Testis (tissue), 5 donors: ENCODE measurements at places on chromosomes 12 and 14.
A peak's percentile ranks its signal among the peaks of the same experiment; 100 is the strongest.

DNA sequence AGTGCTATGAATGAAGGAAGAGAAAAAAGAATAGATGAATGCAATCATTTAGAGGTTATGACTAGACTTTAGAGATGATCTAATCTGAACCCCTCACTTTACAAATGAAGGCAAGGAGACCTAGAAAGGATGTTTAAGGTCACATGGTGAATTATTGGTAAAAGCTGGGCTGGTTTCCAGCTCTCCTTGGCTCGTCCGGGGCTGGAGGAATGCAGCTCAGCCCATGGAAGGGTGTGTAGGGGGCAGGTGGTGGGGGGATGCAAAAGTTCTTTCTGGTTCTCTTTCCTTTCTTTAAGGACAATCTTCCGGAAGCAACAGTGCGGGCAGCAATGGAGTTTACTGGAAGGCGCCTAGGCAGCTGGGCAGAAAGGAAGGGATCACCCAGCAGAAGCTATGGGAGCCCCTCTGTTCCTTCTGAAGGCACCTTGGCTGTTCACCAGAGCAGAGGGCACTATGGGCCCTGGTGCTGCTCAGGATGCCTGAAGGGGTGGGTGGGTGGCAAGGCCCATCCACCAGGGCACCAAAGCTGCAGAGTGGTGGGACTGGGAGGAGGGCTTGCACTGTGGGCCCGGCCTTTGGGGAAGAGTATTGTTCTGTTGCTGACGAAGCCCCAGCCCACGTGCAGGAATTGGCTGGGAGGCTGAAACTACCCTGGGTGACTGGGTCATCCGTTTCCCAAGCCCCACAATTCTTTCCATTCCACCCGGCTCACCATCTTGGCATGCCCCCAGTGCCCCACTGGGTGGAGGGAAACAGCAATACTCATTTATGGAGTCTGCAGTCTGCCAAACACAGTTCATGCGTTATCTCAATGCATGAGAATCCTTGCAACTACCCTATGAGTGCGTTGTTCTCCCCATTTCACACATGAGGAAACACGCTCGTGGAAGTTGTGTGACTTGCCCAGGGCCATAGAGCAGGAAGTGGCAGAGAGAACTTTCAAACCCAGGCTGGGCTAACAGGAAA is 78.2 kb downstream of the IRF2BPL start:
- DNase-seq: no peak

GRCh38 chr14:70173569-70173968 is 15.2 kb downstream of the SLC8A3 start:
- no peak for DNase-seq

DNA sequence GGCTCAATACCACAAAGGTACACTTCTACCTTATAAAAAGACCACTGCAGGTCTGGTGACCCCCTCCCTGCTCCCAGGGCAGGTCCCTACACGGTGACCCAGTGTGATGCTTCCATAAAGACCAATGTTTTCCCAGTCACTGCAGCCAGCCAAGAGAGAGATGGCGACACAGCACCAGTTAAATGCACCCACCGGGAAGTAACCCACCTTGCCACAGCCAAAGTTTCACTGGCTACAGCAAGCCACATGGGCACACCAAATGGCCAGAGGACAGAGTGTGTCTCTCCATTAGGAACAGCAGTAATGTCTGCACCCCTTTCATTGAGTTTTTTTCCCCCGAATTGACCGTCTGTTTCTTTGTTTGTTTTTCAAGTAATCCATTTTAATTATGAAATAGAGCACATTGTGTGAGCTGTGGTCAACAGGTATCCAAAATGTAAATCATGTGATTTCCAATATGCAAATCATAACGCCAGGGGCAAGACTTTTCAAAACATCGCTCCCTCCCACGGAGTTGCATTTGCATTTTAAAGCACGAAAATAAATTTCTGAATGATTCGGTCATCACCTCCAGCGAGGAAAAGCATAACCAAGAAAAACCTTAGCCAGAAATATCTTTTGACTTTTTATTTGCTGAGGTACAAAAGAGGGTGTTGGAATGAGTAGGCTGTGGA is 48.9 kb upstream of the EML1 start:
- no peak for DNase-seq

DNA sequence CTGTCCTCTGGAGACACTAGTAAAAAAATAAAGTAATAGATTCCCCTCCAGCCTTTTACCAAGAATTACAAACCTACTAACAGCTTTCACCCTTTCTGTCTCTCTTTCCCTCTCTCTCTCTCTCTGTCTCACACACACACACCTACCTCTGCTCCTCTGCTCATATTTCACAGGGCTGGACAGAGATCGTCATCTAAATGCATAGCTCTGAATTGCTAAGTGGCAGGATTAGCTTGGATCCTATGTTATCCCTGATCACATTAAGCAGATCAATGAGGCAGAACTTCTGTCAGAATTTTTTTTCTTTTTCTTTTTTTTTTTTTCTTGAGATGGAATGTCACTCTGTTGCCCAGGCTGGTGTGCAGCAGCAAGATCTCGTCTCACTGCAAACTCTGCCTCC is 22.9 kb downstream of the VCPKMT start:
- DNase-seq: no peak

- no peak for DNase-seq
Observed at GRCh38 chr14:96235426-96235825, 20.6 kb upstream of the BDKRB1 start.

DNA sequence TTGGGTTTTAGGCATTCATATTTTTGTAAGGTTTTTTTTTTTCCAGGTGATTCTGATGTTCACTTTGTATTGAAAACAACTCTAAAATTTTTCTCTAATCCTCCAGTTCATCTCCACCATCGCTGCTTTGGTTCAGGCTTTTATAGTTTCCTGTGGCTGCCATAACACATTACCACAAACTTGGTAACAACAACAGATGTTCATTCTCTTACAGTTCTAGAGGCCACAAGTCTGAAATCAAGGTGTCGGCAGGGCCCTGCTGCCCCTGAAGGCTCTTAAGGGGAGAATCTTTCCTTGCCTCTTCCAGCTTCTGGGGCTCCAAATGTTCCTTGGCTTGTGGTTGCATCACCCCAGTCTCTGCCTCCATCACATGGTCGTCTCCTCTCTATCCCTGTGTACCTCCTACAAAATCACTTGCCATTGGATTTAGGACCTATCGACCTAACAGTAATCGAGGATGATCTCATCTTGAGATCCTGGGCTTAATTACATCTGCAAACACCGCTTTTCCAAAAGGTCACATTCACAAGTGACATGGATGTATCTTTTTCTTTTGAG is 55.2 kb downstream of the PELI2 start:
- DNase-seq: no peak

DNA sequence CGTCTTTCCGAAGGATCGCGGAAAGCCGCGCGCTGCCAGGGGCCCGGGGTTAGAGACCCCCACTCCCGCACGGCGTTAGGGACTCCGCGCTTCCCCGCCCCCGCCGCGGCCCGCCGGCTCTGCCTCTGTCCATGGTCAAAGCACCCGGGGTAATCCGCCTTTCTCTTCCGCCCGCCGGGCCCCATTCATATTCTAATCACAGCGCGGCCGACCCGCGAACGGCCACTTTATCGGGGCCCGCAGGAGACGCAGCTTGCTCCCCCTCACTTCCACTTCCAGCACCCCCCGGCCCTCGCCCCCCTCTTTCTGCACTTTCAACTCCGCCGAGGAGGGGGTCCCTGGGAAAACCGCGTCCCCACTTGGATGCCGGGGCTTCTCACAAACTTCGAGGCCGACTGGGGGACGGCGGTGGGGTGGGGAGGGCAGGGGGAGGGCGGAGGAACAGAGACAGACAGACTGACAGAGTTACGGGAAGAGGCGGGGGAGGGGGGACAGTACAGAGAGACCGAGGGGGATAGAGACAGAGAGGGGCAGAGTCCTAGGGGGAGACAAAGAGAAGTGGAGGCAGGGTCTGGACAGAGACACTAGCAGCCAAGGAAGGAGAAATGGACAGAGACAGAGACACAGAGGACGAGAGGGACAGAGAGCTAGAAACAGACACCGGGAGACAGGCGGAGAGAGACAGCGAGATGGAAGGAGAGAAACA is 1.1 kb upstream of the RFX4 start:
- peak; percentile 24 for DNase-seq

GRCh38 chr14:104388541-104389325 is 190.8 kb upstream of the C14orf180 start:
- peak; percentile 5 for DNase-seq

DNA sequence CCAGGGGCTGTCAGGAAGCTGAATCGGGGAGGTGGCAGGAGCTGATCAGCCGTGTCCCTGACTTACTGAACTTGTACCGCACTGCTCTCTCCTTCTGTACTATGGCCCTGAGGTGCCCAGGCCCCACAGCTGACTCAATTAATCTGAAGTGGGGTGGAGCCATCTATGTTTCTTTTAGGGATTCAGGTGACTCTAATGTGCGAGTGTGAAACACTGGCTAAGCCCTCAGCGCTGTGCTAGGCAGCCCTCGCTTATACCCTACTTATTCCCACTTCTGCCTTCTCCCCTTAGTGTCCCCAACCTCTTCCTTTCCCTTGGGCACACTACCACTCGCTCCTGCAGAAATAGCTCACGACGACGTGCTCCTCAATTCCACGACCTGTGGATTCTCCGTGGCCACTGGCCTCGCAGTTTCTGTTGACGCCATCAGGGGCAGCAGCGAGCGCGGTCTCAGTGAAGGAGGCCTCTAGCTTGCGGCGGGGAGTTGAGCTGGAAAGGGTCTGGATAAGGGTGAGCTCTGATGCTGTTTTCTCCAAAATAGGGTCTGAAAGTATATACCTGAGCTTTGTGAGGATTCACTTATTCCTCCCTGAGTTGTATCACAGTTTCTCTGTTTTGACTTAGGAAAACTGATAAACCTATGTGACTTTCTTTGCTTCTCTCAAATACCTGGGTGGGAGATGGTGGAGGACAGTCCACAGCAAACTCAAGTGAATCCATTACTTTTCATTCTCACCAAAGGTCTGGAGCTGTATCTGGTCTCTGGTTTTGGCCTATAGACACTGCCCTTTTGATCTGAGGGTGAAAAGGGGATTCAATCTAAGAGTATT is 167.6 kb downstream of the SLC41A2 start:
- peak; percentile 67 for DNase-seq

DNA sequence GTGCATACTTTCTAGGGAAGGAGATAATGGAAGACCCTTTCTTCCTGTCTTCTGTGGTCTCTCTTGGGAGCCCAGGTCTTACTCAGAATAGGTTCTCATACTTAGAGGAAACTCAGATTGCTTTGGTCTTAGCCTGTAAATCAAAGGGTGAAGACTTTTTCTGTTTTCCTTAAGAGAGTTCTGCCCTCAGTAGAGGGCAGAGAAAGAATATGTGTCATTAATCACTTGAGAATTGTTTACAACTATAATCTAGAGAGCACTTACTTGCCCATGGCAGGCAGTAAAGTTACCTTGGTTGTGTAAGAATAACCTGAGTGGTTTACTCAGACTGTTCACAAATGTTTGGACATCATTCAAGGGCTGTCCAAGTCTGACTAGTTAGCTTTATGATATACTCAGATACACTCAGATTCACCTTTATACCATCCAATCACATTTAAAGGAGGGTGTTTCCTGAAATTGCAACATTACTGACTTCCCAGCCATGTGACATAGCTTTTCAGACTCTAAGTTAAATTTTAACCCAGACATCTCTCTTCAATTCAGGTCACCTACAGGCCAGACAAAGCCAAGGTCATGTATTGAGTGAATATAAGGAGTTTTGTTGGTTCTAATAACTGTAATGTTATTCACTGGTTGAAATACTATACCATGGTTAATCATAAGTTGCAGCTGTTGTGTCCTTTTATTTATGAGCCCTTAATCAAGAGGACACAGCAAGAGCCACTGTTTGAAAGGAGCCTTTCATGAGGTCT is 372.2 kb downstream of the RAD51B start:
- no peak for DNase-seq

GRCh38 chr12:116884871-116885270 is 3.6 kb upstream of the HRK start:
- no peak for DNase-seq

DNA sequence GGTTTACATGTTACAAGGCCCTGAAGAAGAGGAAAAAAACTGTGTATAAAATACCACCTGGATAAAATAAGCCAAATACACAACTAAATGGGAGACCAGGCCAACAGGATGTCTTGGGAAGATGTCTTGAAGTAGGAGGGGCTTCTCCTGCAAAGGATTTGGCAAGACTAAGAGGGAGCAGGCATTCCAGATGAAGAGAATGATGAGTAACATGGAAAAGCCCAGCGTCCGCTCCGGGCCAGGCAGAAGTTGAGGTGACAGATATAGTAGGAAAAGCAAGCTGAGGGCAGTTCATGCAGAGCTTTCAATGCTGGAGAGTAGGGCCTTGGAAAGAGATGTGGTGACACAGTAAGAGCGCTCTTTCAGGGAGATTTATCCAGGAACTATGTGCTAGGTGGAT is 16.1 kb upstream of the EIF4B start:
- no peak for DNase-seq

DNA sequence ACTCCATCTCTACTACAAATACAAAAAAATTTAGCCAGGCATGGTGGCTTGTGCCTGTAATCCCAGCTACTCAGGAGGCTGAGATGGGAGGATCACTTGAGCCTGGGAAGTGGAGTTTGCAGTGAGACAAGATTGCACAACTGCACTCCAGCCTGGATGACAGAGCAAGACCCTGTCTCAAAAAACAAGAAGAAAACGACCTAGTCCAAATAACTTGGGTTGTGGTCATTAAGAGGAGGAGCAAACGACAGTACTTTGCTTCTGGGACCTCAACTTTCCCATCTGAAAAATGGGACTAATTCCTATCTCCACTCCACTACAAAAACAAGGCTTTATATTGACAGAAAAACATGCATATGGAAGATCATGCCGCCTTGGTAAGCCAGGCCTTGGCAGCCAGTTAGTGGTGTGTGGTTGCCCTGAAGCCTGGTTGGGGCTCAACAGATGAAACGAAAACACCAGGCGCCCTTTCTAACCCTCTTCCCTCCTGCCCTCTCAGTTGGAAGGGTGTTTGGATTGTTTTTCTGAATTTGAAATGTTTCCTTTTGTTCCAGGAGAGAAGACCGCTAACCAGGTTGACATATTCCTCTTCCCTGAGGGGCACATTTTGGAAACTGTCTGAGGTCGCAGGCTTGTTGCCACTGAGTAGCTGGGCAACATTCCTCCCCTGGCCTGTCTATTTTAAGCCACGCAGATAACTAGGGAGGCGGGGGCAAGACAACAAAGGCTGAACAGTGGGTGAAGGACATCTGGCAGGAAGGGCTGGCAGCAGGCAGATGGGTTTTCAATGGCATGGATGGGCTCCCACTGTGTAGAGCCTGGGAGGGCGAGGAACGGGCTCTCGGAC is 13.7 kb upstream of the VPS37B start:
- peak; percentile 87 for DNase-seq

DNA sequence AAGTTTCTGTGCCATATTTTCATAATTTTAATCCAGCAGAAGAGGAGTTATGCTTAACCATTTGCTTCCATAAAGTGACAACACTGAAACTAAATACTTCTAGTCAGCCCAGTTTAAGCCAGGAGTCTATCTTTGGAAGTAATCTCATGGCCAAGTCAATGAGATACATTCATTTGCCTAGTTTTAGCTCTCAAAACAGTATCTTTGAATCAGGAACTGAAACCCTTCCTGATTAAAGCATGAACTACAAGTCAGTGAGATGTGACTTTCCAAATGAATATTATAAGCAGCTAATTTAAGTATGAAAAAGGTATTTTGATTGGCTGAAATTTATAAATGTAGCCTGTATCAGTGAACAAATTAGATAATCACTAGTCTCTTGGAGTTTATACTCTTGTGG is 491.5 kb downstream of the SLC6A15 start:
- no peak for DNase-seq

- no peak for DNase-seq
Observed at GRCh38 chr14:86533834-86534233, 1003.9 kb downstream of the FLRT2 start.

- DNase-seq: no peak
Observed at GRCh38 chr12:114254998-114255397, 150.9 kb downstream of the TBX5 start.

- no peak for DNase-seq
Observed at GRCh38 chr12:12147111-12147510, 76.4 kb downstream of the BCL2L14 start.
